Midbrain (tissue), 1 donor: ENCODE measurements at places on chromosomes 5 and 9.

DNA sequence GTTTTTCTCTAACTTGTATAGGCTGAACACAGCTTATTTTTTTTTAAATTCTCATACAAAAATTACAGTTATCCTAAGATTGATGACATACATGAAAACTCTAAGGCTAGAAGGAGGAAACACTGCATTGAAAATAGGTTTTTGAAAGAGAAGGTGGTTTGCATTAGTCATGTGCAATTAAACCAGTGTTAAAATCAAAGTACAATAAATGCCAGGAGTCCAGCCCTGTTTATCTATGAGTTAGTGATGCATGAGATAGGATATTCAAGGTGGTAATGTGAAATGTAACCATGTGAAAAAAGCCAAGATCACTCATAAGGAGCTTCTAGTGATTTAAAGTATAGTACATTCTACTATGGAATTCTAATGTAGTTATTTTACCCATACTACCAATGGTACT lies 444.9 kb upstream of the CYLC2 start:
- no peak for DNase-seq

DNA sequence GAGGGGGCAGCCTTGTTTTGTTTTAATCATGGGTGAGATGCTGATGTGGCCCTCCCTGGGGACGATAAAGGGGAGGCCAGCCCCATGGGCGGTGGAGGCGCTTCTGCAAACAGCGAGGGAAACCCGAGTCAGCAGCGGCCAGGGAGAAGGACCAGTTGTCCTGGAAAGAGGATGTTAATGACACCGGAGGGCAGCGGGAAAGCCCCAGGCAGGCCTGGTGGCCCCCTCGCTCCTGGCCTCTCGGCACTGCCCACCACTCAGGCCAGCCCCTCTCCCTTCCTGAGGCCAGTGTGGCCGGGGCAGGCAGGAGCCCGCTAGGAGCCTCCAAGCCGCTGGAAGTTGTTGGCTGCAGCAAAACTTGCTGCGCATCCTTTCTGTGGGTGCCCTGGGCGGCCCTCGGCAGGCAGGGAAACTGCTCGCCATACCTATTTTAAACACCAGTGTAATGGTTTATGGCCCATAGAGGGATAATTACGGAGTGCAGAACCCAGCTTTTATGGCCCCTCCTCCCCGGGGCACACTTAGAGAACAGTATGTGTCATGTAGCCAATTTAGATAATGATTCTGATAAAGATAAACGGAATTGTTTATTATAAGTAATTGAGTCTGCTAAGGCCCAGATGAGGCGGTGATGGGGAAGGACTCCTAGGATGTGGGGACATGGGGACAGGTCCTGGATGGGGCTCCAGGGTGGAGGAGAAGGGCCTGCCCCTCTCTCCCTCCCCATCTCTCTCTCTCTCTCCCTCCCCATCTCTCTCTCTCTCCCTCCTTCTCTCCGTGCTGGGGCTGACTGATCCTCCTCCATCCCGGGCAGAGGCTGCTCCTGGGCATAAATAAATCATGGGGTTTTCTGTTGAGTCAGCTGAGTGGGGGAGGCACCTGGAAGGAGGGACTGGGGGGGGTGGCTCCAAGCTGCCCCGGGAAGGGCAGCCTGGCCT lies 36.9 kb downstream of the LMX1B start:
- DNase-seq = no peak

- DNase-seq = no peak
Measured at GRCh38 chr5:9034649-9035048, 511.2 kb downstream of the SEMA5A start.

DNA sequence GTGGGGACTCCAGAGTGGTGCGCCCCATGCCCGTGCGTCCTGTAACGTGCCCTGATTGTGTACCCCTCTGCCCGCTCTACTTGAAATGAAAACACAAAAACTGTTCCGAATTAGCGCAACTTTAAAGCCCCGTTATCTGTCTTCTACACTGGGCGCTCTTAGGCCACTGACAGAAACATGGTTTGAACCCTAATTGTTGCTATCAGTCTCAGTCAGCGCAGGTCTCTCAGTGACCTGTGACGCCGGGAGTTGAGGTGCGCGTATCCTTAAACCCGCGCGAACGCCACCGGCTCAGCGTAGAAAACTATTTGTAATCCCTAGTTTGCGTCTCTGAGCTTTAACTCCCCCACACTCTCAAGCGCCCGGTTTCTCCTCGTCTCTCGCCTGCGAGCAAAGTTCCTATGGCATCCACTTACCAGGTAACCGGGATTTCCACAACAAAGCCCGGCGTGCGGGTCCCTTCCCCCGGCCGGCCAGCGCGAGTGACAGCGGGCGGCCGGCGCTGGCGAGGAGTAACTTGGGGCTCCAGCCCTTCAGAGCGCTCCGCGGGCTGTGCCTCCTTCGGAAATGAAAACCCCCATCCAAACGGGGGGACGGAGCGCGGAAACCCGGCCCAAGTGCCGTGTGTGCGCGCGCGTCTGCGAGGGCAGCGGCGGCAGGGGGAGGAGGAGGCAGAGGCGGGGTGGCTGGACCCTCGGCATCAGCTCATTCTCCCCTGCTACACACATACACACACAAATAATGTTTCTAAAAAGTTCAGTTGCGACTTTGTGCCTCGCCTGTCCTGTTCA lies 668 bp downstream of the GLIS3 start:
- peak; percentile 20 for DNase-seq

DNA sequence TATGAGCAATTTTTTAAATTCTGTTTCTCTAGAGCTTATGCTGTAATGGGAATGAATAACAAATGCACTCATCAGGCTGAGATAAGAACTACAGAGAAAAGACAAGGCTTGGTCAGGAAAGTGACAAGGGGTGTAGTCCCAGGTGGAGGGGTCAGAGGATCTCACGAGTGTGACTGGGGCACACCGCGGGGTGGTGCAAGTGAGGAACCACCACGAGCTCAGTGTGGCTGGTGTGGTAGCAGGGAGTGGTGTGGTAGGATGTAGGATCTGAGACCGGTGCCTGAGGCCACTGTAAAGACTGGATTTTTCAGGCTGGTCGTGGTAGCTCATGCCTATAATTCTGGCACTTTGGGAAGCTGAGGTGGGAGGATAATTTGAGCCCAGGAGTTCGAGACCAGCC lies 9.0 kb downstream of the ANXA6 start:
- no peak for DNase-seq

DNA sequence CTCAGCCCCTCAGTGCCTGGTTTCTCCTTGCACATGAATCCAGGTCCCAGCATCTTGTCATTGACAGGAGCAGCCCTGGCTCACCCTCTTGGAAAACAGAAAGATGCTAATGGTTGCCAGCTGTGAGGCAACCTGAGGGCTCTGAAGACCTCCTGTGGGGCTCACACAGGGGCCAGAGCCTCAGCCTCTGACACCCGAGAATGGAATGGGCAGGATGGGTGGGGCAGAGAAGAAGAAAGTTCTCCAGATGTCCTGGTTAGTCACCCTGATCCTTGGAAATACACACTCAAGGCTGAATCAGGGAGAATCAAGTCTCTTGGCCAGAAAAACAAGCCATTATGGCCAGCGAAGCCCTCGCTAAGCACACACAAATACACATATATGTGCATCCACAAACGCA lies 32.3 kb upstream of the SPATA31E1 start:
- no peak for DNase-seq

- no peak for DNase-seq
Measured at GRCh38 chr5:15585128-15585527, 85.1 kb downstream of the FBXL7 start.

- peak; percentile 27 for DNase-seq
Measured at GRCh38 chr5:138180183-138180782, 1.4 kb downstream of the KIF20A start.

DNA sequence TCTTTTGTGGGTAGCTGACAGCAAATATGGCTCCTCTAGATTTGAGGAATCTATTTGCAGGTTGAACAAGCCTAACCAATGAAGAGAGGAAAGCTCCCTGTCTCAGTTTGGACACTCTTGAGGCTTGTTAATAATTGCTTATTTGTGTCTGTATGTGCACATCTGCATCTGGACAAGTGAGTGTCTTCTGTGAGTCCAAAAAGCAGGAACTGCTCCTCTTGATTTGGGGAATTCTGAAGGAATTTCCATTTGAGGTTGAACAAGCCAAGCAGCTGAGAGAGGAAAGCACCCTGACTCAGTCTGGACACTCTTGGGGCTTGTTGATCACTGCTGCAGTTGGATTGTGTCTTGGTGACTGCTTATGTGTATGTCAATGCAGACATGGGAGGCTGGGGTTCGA lies 211.6 kb downstream of the DTWD2 start:
- DNase-seq = no peak

- DNase-seq = no peak
Measured at GRCh38 chr5:159198063-159199036, 11.0 kb downstream of the RNF145 start.
